Foreskin keratinocyte (primary cell): ENCODE measurements at places on chromosomes 7 and 10.
A peak's percentile ranks its signal among the peaks of the same experiment; 100 is the strongest.

DNA sequence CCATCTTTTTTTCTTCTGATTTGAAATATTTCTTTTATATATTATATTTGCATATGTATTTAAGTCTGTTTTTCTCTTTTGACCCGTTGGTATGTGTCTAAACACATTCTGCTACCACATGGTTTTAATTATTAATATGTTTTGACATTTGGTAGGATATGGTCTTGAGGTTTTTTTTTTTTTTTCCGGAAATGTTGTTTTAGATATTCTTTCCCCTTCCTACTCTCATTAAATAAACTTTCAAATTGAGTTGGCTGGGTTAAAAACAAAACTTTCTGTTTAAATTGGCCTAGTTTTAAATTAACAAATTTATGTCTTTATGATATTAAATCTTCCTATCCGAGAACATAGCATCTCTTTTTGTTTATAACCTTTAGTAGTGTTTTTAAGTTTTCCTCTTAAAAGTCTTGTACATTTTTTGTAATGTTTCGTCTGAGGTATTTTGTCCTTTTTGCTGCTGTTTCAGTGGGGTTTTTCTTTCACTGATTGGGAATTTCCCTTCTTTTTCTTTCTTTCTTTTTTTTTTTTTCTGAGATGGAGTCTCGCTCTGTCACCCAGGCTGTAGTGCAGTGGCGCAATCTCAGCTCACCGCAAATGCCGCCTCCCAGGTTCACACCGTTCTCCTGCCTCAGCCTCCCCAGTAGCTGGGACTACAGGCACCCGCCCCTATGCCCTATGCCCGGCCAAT lies 25.4 kb downstream of the STAM start:
- no peak for DNase-seq

GRCh38 chr10:62755662-62756653 lies 48.6 kb upstream of the ADO start:
- no peak for DNase-seq

GRCh38 chr7:158910254-158911053 lies 54.1 kb downstream of the DYNC2I1 start:
- no peak for DNase-seq

GRCh38 chr10:11846542-11846941 lies 23.4 kb downstream of the PROSER2 start:
- no peak for DNase-seq

- DNase-seq = no peak
These were observed 22.3 kb downstream of the BTBD16 start for GRCh38 chr10:122293156-122293960.

DNA sequence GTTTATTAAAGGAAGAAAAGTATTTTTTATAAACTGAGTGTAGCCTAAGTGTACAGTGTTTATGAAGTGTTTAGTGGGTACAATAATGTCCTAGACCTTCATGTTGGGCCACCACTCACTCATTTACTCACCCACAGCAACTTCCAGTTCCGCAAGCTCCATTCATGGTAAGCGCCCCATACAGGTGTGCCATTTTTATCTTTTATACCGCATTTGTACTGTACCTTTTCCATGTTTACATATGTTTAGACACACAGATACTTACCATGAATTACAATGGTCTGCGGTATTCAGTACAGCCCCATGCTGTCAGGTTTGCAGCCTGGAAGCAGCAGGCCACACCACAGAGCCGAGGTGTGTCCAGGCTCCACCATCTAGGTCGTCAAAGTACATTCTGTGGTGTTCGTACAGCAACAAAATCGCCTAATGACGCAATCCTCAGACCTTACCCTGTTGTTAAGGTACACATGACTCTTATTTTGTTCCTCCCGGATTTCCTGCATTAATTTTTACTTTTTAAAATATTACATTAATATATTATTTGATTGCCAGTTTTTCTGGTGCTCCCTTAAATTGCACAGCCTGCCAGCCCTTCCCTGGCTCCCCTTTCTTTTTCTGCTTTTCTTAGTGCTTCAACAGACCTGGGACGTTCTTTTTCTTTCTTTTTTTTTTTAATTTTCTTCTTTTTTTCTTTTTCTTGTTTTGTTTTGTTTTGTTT lies 881 bp upstream of the SSBP1 start:
- no peak for DNase-seq

- no peak for DNase-seq
These were observed 314.5 kb upstream of the SEMA3C start for GRCh38 chr7:81233208-81233940.

DNA sequence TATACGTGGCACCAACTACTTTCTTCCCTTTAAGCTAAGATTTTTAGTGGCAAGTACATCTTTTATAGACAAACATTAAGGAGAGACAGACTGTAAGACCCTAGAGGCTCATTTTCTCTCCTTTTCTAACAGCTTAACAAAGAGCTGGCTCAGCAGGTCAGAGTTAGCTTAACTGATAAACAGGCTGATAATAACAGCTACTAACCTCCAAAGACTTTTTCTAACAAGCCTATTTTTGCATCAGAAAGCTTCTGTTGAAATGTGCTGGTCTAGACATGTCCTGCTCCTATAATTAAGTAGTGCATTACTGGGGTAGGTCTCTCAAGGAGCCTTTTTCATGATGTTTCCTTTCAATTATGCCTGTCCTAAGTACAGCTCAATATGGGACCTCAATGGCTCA lies 238.2 kb upstream of the FAM3C start:
- DNase-seq = peak; percentile 49

- no peak for DNase-seq
These were observed 90.0 kb downstream of the ARHGAP22 start for GRCh38 chr10:48514916-48515315.

GRCh38 chr10:117955176-117955575 lies 91.6 kb downstream of the RAB11FIP2 start:
- DNase-seq = no peak

DNA sequence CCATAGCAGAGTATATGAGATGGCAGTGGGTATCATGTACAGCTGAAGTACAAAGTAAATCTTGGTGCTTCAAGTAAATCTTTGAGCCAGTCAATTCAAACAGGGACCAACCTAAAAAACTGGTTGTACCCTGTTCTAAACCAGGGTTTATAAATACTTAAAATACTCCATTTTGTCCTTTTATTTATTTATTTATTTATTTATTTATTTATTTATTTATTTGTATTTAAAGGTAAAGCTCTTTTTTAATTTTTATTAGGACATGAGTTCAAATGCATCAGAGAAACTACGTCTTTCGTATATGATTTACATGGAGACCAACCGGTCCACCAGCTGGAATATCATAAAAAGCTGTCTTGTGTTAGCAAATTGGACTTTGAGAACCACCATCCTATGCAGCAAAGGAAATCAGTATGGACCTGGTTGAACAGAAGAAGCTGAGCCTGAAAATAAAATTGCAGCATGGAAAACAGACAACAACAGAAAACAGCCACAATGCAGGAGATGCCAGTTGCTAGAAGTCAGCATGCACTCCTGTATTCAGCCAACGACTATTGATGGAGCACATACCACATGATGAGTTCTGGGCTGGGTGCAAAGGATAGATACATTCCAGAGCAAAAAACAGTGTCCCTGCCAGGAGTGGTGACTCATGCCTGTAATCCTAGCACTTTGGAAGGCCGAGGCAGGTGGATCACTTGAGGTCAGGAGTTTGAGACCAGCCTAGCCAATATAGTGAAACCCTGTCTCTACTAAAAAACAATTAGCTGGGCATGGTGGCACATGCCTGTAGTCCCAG lies 60.0 kb downstream of the PLXNA4 start:
- peak; percentile 28 for DNase-seq

- DNase-seq = no peak
These were observed 257.3 kb downstream of the PTEN start for GRCh38 chr10:88120599-88121333.
